Endothelial cell of umbilical vein (primary cell): ENCODE measurements at places on chromosomes 12 and 14.

DNA sequence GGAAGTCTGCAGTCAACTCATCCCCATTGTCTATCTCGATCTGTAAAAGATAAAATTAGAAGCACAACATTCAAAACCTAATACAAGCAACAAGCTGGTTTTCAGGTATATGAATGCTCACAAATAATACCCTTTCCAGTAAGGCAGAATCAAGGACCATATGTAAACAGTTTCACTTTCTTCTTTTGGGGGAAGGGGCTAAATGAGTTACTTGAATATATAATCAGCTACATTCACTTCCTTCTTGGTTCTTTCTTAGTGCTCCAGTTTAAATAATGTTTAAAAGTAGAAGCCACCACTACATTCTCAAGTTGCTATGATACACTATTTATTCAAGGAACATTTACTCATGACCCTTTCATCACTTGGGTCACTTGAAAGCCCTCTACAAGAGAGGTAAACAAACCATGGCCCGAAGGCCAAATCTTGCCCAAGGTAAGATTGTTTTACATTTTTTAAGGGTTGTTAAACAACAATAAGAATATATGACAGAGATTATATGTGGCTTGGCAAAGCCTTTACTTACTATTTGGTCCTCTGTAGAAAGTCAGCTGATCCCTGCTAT is 10.3 kb downstream of the TWF1 start:
- no peak for DNase-seq

GRCh38 chr12:55899082-55899481 is 28.6 kb downstream of the PYM1 start:
- no peak for DNase-seq

- no peak for DNase-seq
Measured at GRCh38 chr14:104593710-104594136, 10.8 kb downstream of the TMEM179 start.

- no peak for DNase-seq
Measured at GRCh38 chr12:131986361-131986760, 36.6 kb downstream of the EP400 start.

DNA sequence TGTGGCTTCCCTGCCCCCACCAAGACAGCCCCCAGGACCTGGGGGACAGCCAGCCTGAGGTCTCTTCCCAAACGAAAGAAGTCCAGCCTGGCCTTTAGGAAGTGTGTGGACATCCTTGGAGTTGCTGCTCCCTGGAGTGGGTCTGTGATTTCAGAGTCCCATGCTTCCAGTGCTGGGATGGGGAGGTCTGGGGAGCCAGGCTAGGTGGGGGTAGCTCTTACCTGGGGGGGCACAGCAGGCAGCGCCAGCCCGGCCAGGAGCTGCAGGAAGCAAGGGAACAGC is 509 bp downstream of the PGF start:
- DNase-seq, result peak; percentile 17

- DNase-seq, result no peak
Measured at GRCh38 chr14:23708343-23708742, 72.2 kb downstream of the DHRS2 start.

GRCh38 chr12:101667591-101667990 is 29.8 kb upstream of the CHPT1 start:
- DNase-seq, result no peak

- DNase-seq, result no peak
Measured at GRCh38 chr12:68267892-68268396, 14.5 kb upstream of the IL22 start.

DNA sequence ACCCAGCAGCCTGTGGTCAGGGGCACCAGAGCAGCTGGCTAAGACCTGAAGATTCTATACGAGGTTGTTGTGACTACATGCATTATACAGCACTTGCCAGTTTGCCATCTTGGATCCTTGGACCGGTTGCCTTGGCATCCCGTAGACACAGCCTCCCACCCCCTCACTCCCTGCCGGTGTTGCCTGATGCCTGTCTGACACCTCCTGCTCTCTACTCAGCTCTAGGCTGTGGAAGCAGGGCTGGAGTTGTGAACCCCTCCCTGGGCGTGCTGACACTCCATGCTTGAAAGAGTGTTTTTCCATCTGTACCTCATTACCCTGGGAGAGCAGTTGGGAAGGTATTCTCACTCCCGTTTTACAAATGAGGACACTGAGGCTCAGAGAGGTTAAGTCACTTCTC is 2.5 kb downstream of the CHGA start:
- no peak for DNase-seq

DNA sequence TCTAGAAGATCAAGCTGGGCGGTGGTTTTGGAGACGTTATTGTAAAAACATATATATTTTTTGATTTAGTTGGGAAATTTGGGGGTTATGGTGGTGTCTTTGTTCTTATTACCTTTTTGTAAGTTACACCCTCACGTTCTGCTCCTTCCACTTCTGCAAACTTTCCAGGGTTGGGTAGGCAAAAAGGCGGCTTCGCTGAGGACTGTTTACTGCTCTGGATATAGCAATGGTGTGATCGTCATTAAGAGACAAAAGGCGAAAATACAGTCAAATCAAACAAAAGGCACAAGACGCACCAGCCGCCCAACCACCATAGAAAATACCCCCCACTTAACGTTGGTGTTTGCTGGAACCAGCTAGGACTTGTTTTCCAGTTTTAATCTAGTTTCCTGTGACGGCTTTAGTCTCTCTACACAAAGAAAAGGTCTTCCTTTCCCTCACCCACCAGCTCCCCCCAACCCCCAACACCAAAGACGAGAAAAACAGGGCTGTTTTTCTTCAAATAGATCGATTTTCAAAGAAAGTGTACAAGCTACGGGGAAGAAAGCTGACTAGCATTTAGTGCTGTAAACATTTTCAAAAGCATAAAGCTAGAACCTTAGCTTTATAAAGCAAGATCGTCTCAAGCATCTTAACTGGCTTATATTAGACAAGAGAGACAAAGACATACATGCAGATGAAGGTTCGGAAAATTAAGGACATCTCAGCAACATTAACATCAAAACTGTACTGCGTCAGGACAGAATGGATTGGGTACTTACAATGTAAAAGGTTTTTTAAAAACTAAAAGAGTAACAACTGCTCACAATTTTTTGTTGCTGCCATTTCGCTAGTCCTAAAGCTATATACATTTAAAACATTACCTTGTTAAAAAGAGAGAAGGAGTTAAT is 2.0 kb upstream of the SETD1B start:
- DNase-seq, result peak; percentile 80

- no peak for DNase-seq
Measured at GRCh38 chr12:53975064-53975471, 314 bp upstream of the HOTAIR start.

GRCh38 chr12:56150563-56150962 is 1.8 kb upstream of the MYL6B start:
- peak; percentile 44 for DNase-seq

- DNase-seq, result no peak
Measured at GRCh38 chr14:77470224-77470870, 12.5 kb downstream of the AHSA1 start.

- DNase-seq, result no peak
Measured at GRCh38 chr12:11412731-11413130, 17.4 kb upstream of the PRB2 start.

DNA sequence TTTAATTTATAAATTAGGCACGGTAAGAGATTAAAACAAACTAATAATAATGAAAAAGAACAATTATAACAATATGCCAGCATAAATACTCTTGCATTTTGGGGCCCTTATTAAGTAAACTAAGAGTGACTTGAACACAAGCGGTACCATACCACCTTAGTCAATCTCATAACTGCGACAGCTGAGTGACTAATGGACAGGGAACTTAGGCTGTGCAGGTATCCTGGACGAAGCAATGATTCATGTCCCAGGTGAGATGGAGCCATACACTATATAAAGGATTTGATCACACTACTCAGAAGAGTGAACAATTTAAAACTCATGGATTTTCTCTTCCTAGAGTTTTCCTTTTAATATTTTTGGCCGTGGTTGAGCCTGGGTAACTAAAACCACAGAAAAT is 4.3 kb downstream of the KLRC4 start:
- DNase-seq, result no peak

- DNase-seq, result no peak
Measured at GRCh38 chr12:39912211-39912980, 193.5 kb downstream of the SLC2A13 start.

- DNase-seq, result no peak
Measured at GRCh38 chr14:96926001-96926400, 128.8 kb downstream of the VRK1 start.

DNA sequence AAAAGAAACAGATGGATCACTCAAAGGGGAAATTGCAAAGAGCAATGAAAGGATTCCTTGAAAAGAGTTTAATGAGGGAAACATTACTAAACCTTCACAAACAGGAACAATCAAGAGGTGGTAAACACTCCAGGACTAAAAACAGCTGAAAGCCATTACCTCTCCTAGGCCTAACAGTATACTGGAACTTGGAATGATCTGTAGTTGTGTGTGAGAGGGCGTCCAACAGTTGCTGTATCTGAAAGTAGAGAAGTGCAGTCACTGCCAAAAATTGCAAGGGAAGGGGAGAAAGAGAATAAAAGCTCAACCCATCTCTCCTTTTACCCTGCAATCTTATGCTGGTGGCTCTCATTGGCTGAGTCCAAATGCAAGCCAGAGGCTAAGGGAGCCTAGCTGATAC is 17.0 kb upstream of the MIS18BP1 start:
- no peak for DNase-seq

DNA sequence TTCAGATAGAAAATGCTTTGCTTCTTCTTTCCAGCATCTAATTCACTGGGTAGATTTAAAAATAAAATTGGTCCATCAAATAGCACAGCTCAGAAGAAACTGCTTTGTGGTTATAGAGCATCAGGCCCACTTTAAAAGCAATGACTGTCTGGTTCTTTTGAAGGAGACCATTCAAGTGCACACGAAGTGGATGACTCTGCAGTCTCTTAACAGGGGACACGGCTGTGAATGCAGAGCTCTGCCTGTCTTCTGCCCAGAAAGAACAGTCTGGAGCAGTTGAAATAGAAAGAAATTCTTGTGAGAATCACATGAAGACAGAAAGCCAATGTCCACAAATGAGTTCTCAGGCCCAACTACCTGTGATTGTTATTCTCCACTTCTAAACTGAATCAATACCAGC is 138.7 kb upstream of the PLEKHA5 start:
- DNase-seq, result no peak

DNA sequence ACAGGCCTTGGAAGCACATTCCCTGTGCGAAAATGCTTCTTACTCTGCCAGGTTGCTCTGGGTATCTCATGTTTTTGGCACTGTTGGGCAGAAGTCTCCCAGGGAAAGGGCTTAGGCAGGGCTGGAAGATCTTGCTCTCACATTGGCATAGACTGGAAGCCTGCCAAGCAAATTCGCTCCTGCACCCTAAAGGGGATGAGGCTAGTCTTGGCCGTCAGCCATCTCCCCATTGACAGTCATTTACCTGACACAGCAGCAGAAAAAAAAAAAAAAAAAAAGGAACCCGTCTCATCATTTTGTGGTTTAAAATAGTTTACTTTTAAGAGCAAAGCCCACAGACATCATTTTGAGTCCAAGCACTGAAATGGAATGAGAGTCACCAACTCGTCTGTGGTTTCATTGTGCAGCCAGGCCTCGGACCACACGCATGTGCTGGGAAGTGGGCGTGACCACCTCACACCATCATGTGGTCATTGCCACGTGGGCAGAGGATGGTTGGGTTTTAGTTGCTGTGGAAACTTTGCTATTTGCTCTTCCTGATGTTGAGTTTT is 84.8 kb downstream of the NRXN3 start:
- no peak for DNase-seq
